ENCODE measurements at places on chromosomes 4 and X.

- no peak for DNase-seq
Measured at GRCh38 chr4:185265942-185266341, 56.5 kb downstream of the SNX25 start.

GRCh38 chrX:149521438-149521837, 16.3 kb upstream of the IDS start:
- no peak for DNase-seq

DNA sequence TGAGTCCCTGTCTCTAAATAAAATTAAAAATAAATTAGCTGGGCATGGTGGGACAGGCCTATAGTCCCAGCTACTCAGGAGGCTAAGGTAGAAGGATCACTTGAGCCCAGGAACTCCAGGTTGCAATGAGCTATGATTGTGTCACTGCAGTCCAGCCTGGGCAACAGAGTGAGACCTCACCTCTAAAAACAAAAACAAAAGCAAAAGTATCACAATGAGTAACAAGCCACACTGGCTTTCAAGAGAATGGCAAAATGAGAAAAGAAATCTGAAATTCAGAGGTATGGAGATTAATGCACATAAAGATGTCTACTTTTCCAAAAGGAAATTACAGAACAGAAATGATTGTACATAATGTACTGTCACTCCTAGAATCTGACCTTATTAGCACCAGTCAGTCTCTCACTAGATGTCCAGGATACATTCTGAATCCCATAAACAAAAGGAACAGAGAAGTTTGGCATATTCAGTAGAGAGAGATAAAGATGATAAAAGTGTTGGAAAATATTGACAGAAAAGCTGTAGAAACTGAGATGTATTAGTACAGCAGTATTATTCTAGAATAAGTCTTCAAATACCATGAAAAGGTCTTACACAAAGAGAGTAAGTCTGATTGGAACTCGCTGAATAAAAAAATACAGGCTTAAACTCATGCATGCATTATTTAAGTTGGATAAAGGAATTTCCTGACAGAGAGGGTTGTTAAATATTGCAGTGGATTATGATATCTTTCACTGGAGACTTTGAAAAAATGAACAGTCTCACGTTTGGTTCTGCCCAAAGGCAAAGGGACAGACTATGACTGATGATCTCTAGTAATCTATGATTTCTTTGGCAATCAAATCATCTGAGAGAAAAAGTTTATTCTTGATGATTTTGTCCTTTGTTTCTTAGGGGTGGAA, 102.5 kb downstream of the SH3RF1 start:
- no peak for DNase-seq

GRCh38 chr4:89100853-89101252, 10.5 kb upstream of the TIGD2 start:
- DNase-seq, result no peak

DNA sequence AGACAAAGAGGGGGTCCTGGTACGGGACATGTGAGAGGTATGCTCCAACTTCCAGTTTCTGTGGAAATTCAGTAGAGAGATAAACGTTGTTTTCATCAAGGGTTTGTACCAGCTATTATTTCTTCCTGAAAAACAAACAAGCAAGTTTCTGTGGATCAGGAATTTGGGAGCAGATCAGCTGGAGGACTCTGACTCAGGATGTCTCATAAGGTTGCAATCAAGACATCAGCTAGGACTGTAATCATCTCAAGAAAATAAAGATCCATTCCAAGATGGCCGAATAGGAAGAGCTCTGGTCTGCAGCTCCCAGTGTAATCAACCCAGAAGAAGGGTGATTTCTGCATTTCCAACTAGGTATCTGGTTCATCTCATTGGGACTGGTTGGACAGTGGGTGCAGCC, 23.5 kb upstream of the NFKB1 start:
- DNase-seq, result no peak

- DNase-seq, result no peak
Measured at GRCh38 chrX:113892401-113892800, 691.5 kb upstream of the HTR2C start.

GRCh38 chr4:152735906-152736305, 43.6 kb downstream of the TIGD4 start:
- DNase-seq, result no peak

DNA sequence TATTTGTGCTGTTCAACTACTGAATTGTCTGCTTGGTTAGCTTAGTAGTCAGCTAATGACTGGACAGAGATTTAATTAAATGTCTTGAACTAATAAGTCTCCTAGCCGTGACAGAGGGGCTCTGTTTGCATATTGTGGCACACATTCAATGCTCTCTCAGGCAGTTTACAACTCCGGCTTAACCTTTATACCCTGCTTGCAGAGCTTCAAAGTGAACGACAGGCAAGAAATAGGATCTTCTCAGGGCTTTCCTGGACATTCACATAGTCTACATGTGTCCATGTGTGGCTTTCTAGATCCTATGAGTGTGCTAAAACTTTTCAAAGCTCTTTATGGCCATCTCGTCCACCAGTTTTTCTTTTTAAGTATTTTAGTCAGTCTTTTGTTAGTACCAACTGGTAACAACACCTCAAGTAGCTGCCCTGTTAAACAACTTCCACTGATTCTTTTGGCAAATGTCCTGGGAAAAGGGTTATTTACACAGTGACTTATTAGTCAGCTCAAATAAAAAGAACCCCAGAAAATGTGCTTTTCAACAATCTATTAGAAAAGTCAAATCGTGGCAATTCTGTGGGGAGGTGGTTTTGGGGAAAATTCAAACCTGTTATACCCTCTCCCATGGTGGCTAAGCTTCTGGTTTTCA, 28.6 kb downstream of the OR13H1 start:
- DNase-seq, result no peak

- no peak for DNase-seq
Measured at GRCh38 chrX:133666256-133666655, 251.0 kb upstream of the GPC4 start.

DNA sequence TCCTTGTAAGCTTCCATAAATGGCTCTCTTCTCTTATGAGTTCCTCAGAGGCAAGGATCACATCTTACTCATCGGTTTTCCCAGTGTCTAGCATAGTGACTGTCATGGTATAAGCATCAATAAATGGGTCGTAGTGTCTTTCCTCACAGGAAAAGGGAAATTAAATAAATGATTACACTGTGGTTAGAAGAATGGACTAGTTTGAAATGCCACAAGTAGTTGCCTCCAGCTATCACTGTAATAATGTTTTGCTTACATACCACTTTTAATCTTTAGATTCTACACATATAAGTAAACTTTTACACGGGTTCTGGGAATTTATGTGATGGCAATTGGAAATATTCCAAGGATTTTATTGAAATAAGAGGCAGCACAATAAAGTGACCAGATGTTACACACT, 152.8 kb upstream of the CXorf51A start:
- no peak for DNase-seq

DNA sequence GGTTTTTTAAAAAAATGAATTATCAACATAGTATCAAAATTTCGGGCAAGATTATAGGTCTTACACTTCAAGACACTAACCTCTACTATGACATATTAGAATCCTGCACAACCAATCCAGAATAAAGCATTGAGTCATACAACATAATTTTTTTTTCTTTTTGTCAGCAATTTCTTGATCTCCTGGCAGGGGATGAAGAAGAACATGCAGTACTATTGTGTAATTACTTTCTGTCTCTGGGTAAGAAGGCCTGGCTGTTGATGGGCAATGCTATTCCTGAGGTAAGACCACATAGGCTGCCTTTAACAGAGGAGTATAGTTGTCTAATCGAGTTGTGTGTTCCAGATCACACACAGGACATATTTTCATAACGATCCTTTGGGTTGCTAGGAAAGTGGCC, 67.5 kb downstream of the FBXL5 start:
- no peak for DNase-seq

GRCh38 chr4:127479031-127479622, 153.6 kb upstream of the INTU start:
- peak; percentile 31 for DNase-seq

All from NCI-H2081 (cell line).